ENCODE measurements at places on chromosomes 16 and 17.

DNA sequence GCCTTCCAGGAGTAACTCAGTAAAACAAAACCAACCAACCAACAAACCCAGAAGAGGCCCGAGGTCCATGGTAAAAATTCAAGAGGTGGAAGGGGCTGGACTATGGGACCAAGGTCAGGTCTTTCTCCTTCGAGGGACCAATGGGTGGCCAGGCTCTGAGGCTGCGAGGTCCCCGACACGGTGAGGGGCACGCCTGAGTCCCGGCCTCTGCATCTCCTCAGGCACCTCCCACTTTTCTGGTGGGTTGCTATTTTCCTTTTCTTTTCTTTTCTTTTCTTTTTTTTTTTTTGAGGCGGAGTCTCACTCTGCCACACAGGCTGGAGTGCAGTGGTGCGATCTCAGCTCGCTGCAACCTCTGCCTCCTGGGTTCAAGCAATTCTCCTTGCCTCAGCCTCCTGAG lies 18.0 kb downstream of the CD7 start:
- no peak for DNase-seq

DNA sequence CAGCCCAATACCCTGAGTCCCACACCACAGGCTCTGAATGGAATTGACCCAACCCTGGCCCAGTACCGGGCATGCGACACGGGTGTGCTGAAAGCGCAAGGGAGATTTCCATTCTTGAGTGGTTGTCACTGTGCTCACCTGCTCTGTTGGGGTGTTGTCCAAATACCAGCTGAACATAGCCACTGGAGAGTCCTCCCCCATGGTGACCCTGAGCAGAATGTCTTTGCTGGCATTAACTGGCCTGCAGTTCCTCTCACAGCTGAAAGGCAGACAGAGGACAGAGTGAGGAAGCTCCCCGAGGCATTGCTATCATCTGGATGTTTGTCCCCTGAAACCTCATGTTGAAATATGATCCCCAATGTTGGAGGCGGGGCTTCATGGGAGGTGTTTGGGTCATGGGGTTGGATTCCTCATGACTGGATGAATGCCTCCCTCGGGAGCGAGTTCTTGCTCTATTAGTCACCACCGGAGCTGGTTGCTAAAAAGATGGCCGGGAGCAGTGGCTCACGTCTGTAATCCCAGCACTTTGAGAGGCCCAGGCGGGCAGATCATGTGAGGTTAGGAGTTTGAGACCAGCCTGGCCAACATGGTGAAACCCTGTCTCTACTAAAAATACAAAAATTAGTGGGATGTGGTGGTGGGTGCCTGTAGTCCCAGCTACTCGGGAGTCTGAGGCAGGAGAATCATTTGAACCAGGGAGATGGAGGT lies 57.3 kb upstream of the BCO1 start:
- no peak for DNase-seq

GRCh38 chr17:47803751-47804150 lies 17.8 kb downstream of the OSBPL7 start:
- DNase-seq = no peak

GRCh38 chr17:35082073-35082657 lies 18.7 kb upstream of the RFFL start:
- peak; percentile 29 for DNase-seq

DNA sequence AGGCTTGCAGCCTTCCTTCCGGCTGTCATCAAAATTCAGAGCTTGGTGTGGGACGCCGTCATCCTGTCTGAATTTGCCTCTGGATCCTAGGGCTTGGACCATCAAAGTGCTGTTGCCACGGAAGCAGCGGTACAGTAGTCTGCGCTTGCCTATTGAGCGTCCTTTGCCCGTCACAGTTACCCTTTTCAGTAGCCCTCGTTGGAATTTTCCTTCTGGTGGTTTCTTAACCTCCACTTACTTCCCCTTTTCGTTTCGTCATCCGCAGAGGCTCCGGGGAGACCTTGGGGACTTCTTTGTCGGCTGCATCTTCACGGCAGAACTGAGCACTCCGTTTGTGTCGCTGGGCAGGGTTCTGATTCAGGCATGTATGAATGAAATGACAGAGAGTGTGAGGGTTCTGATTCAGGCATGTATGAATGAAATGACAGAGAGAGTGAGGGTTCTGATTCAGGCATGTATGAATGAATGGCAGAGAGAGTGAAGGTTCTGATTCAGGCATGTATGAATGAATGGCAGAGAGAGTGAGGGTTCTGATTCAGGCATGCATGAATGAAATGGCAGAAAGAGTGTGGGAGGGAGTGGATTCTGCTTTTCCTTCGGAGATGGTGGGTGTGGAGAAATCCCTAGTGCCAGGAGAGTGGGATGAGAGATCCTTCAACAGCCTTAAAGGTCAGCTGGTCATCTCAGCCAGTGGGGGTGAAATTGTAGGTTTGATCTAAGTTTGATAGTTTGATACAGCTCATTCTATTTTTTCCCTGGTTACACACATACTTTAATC lies 8.0 kb downstream of the TLCD3A start:
- no peak for DNase-seq

DNA sequence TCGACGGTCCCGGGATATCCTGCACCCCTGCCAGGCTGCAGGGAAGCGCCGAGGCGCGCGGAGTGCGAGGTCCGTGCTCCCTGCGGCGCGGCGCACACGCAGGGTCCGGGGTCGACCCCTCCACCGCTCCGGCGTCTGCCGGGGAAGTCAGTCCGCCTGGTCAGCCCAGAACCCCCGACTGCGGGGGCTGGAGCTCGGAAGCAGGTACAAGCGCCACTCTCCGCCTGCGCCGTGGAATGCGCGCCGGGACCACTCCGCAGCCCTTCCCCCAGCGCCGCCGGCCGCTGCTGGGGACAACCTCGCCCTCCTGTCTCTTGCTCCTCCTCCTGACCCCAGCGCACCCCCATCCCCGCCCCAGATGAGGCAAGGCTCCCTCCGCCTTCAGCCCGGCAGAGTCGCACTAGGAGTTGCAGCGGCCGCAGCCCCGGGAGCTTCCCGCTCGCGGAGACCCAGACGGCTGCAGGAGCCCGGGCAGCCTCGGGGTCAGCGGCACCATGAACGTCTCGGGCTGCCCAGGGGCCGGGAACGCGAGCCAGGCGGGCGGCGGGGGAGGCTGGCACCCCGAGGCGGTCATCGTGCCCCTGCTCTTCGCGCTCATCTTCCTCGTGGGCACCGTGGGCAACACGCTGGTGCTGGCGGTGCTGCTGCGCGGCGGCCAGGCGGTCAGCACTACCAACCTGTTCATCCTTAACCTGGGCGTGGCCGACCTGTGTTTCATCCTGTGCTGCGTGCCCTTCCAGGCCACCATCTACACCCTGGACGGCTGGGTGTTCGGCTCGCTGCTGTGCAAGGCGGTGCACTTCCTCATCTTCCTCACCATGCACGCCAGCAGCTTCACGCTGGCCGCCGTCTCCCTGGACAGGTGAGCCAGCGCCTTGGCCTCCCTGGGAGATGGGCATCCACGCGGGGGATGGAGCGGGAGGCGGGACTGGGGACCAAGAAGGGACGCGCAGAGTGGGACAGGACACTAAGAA lies at the start of gene GALR2:
Gene GALR2, plus strand, starts transcription at position 392 of the 974 bp plus-strand sequence. Its CDS starts 103 bp downstream, at position 495.
- DNase-seq = no peak

GRCh38 chr17:7803981-7804380 lies 30.0 kb upstream of the KDM6B start:
- DNase-seq = peak; percentile 45

DNA sequence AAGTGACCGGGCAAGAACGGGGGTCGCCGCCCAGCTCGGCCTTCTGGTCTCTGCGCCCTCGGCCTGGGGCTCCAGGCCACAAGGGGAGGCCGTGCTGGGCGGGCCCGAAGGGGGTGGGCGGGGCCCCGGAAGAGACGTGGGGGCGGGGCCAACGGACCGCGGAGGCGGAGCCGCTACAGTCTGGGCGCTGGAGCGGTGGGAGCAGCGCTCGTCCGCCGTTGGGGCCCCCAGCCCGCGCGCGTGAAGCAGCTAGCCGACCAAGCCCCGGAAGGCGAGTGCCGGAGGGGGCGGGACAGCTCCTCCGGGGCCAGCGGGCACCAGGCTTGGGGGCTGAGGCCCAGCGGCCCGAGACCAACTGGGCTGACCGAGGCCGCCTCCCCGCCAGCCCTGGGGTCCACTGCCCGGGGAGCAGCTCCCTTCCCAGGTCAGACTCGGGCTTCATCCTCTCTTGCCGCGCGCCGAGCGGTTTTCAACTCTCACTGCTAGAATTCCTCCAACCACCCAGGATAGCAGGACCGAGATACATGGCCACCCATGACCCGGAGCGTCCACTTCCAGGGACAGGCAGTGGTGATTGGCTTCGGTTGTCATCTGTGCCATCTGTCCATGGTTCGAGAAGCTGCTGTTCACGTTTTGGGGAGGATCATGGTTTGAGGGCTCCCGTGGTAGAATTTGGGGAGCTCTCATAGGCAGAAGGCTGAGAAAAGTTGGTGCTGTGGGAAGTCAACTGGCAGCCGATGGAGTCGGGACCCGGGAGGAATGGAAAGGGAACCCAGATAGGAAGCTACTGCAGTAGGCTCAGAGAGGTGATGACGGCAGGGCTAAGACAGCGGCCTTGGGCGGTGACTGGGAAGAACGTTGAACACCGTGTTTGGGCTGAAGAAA lies 44.6 kb upstream of the LCMT1 start:
- peak; percentile 22 for DNase-seq

DNA sequence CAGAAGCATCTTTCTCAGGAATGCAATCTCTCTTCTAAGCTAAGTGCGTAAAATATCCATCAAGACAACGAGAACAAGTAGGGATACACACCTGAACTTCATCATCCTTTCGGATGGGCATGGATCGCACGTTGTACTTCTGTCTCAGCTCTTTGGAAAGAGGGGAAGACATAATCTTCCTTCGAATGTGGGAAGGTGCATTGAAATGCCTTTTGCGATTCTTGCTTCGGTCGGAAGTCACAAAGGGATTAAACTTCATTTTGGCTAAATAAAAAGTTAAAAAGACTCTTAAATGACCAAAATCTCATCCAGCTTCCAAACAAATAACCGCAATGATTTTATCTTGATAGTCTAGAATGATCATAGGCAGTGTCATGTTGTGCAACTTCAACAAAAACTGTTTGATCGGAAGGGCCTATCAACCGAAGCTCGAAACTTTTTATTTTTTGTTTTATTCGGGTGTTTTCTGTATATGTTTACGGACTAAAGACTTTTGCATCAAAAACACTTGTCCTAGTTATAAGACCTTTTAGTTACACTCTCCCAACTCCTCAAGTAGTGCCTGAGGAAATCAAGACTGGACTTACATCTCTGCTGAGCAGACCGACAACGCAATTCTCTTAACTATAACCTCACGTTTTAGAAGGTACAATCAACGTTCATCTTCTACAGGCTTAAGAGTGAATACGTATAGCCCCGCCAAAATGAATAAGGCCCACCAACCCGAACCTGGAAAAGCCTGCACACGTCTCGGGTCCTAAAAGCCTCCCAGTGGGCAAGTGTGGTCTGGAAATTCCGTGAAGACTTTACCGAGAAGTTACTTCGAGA lies 727 bp downstream of the RPL26 start:
- no peak for DNase-seq

DNA sequence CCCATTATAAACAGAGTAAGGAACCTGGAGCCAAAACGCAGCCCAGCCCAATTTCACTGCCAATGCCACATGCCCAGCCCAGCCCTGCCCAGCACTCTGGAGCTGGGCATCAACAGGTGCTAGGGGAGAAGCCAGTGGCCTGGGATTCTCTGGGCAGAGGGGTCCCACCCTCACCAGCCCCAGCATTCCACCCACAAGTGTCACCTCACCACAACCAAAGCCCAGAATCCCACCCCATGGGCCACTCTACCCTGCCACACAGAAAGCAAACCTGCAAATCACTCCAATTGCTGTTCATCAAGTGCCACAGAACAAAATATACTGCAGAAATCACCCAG lies 102.5 kb upstream of the CDH5 start:
- no peak for DNase-seq

DNA sequence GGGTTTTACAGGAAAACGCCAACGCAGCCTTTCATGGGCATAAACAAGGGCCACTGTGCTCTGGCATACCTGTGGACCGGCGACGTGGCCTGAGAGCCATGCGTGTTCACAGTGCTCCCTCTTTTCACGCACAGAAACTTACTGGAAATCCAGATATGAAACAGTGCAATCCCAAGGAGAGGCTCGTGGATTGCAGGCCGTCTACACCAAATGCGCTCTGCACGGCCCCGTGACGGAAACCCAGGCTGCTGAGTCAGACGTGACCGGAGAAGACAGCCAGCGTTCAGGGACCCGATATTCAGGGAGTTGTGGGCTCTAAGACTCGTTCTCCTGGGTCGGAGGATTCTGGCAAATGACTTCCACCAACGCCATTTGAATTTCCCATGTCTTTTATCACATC lies 129.2 kb downstream of the FOXL1 start:
- no peak for DNase-seq

DNA sequence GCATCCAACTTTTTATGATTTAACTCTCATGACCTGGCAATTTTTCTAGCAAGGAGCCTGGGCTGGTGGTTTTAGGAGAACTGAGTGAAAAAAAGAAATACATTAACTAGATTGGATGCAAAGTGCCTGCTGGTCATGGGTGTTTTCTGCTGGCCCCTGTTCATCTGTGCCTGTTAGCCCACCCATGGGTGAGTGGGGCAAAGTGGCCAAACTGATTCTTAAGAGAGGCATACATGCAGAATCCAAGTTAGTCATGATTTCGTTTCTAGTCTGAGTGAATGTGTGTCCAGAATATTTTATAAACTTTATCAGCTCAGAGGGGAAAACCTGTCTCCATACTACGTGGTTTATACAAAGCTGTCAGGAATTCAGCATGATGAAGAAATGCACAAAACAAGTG lies 4.6 kb upstream of the ITGAD start:
- DNase-seq = no peak

DNA sequence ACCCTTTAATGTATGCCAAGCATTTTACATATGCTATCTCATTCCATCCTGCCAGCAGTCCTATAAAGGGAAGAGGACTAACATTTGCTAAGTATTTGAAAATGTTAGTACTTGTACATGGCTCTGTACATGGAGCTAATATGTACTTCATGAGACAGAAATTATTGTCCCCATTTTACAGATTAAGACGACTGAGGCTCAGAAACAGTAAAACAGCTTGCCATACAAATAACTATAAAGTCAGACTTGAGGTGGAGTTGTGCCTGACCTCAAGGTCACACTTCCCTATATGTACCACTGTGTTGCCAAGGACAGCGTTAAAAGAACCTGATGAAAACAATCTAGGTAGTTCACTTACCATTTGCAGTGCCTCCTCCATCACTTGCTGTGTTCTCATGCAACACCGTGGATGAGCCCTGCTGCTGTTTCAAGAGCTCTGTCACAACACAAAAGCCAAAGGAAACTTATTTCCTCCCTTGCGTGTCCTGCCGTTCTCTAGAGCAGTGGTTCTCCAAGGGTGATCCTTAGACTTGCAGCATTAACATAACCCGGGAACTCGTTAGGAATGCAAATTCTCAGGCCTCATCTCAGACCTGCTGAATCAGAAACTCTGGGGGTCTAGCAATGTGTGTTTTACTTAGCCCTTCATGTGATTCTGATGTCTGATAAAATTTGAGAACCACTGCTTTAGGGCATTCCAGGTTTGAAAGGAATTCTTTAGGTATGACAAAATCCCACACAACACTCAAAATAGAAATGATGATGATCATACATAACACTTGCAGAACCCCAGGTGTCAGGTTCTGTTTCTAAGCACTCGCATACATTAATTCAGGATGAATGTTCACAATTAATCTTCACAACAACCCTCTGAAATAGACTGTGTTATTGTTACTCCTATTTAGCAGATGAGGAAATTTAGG lies 51.2 kb upstream of the MTMR4 start:
- DNase-seq = no peak
